A549 treated with AZD2906 at 1 μM for 4 hours (cell line): ENCODE measurements at places on chromosomes 7 and 10. TPM values are rescaled to one million over a fixed set of nuclear protein-coding genes. Genes with fewer than 3 reads are reported as not detected.

TSPAN12 gene
- total RNA-seq: 0.25 to 0.48 TPM (median 0.34 TPM) in 5 replicates

BLNK gene
- total RNA-seq: 0.06 TPM in 1 of 5 replicates, not detected in the others

SRRM3 gene
- total RNA-seq: 8.0 to 13.5 TPM (median 12.1 TPM) in 5 replicates

DENND2A gene
- 0.45 to 0.91 TPM (median 0.68 TPM) in 5 replicates for total RNA-seq

HTR5A gene
- total RNA-seq: not detected in 5 replicates

GRM3 gene
- not detected in 5 replicates for total RNA-seq
